ENCODE measurements at places on chromosomes 11 and 22.

DNA sequence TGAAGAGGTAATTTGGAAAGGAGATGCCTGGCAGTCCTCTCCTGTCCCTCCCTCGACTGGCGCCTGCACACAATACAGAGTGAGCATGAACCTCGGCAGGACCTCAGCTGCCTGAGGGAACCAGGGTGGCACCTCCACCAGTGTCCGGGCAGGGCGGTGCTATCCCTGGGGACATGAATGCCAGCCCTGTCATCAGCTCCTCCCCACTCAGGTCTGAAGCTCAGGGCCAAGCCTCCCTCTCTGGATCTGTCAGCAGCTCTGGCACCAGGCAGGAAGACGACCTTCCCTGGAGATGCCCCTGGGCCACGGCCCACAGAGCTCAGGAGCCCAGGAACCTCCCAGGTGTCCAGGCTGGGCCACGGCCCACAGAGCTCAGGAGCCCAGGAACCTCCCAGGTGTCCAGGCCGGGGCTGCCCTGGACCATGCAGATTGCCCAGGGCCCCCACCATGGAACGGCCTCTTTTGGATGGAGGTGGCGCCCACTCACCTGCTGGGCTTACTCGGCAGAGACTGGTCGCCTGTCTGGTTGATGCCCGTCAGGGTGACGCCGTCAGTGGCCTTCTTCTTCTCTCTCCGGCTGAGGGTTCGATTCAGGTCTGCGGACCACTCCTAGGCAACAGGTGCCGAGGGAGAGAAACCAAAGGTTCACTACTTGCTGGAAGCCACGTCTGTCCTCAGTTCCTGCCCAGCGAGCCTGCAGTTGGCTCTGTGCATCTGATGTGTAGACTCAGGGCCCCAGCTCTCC is 21.7 kb upstream of the ARFGAP3 start:
- no peak for DNase-seq

DNA sequence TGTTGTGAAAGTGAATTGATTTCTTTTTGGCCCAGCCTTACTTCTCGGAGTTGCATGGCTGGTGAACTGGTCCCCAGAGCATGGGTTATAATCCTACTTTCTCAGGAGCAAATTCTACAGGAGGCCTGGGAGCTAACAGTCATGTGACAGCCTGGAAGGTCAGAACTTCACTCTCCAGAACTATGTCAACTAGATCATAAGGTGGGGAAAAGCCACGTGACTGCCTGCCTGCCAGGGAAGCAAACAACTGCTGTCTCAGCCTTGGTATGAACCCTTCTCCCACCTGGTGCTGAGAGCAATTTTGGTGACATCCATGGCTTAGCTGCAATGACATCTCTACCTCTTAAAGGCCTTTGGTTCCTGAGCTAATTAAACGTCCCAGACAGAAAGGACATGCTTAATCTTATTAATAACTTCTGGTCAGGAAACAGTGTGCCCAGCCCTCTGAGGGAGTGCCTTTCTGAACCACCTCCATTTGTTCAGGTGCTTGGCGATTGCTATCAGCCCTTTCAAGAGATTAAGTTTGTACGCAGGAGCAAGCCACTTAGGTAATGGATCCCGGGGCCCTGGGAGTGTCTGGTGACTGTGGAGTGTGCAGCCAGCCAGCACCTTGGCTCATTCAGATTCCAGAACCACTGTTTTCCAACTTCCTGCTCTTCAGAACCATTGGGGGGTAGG is 1.4 kb upstream of the CREB3L1 start:
- DNase-seq = no peak

DNA sequence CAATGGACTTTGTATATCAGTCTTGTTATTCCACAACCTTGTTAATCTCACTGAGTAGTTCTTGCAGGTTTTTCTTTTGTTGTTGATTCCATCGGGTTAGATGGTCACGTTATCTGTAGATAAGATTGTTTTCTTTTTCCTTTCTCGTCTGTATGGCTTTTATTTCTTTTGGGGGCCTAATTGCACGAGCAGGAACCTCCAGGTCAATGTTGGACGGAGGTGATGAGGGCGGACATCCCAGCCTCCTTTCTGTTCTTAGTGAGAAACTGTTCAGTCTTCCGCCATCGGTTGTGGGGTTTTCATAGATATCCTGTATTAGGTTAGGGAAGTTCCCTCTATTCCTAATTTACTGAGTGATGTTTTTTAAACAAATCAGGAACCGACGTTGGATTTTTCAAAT is 4.8 kb upstream of the PRR33 start:
- DNase-seq = no peak

DNA sequence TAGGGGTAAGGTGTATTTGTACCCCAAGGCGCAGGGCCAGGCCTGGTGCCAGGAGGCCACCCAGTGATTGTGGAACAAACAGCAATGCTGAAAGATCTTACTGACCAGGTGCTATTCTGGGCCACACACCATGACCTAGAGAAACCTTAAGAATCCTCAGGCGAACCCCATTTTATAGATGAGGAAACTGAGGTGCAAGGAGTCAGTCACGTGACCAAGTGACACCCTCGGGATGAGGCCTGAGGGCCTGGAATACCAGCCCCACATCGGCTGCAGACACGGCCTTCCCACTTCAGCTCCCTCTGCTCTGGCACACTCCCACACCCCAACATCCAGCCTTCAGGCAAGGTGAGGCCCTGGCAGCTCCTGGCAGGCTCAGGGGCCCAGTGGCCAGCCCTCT is 13.1 kb downstream of the CABP7 start:
- DNase-seq = no peak

- no peak for DNase-seq
Measured at GRCh38 chr22:36252754-36253522, at the start of gene APOL1. TSS of gene APOL1 (plus strand) at chr22:36253133. CDS start at chr22:36254956, 1,823 bp downstream.

- DNase-seq = no peak
Measured at GRCh38 chr11:124724979-124725718, 14.6 kb upstream of the NRGN start.

DNA sequence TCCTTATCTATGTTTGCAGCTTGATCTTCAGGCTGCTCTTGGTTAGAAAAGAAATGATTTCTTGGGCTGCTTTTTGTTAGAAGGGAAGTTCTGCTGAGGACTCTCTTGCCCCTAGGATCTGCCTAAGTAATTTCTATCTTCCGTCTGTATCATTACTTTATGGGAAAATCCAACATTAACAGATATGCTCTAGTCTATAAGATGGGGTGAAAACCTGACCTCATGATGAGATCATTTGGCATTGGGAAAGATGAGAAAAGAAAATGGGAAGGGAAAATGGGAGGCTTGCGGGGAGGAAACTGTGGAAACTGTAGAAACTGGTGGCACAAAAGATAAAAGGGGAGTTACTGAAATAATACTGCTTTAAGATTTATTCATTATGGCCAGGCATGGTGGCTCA is 63.6 kb downstream of the FDX1 start:
- no peak for DNase-seq

DNA sequence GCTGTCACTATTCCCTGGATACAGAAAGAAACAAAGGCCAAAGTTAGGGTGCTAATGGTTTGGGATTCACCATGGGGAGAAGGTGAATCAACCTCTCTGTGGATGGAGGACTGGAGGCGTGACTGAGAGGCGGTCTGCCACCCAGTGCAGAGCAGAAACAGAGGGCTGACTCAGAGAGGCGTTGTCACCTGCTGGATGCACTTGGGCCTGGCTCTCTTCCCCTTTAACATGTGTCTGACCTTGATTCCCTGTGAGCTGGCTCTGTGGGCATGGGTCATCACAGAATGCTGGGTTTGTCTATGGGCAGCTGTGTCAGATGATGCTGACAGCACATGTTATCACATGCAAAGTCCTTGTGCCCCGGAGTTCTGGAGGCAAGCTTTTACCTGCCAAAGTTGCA is 75.9 kb downstream of the LDLRAD3 start:
- DNase-seq = no peak

GRCh38 chr22:49642331-49642730 is 185.3 kb downstream of the BRD1 start:
- DNase-seq = no peak

DNA sequence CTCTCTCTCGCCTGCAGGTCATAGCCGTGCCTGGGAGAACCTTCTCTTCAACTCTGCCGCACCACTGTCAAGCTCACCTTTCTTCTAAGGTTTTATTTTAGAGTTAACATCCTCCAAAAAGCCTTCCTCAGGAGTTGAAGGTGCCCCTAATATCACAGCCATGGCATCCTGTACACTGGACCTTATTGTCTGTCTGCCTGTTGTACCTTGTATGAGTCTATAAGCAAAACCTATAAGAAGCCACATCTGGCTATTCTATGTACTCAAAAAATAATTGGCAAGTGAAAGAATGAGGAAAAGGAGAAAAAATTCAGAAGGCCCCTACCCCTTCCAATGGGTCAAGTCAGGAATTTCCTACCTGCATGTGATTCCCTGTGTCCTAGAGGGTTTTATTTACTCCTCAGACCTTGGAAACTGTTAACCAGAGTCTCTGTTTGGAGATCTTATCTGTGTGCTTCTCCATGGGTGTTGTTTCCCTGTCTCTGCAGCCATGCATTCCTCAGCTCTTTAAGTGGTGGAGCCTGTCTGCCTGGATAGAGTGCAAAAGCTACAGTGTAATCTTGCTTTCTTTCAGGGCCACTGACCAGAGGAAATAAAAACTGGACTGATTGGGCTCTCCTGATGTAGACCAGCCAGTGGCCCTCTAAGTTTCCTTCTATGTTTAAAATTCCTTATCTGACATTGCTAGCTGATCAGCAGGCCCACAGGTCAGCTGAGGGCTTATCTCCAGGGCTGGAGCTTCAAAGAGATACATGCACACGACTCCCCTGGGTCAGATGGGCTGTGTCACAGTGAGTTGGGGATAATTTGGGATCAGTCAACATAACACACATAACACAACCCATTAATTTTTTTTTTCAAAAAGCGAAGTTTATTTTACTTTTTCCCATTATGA is 37.6 kb upstream of the TMEM135 start:
- no peak for DNase-seq

- no peak for DNase-seq
Measured at GRCh38 chr11:1029654-1030053, 6.9 kb downstream of the MUC6 start.

GRCh38 chr11:79055856-79056631 is 384.8 kb downstream of the TENM4 start:
- no peak for DNase-seq

- DNase-seq = no peak
Measured at GRCh38 chr11:3104961-3105790, 48.0 kb upstream of the CARS1 start.

GRCh38 chr11:22703040-22703439 is 36.6 kb downstream of the GAS2 start:
- no peak for DNase-seq

GRCh38 chr11:8243458-8243857 is 20.2 kb downstream of the LMO1 start:
- no peak for DNase-seq

GRCh38 chr11:110069158-110069737 is 23.9 kb upstream of the ZC3H12C start:
- no peak for DNase-seq

DNA sequence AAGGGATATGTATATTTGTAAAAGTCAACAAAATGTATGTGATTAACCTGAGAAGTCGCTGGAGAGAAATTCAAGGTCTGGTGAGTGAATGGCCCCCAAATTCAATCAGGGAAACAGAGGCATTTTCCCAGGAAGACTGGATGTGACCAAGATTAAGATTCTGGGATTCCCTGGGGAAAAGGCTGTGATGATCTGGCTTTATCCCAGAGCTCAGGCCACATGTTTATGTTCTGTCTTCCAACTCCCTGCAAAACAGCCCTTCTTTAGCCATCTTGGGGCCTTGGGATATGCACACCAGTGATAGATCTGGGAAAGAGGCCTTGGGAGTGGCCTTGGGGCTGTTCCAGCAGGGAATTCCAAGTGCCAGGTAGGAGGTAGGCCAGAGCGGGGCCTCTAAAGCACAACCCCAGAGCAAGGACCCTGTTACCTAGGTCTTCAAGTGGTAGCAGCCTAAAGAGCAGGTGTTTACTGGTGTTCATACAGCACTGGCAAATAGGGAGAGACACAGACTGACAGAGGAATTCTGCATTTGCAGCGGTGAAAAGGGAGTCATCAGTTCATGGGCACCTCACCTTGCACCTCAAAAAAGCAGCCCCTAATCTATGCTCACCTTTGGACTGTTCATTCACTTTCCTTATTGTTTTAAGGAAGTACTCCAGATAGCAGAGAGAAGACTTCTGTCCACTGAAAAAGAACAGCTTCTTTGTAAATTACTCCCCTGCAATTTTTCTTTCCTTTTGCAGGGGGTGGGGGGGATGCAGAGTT is 312.4 kb downstream of the BUD13 start:
- no peak for DNase-seq

GRCh38 chr11:29331451-29332010 is 685.3 kb downstream of the KCNA4 start:
- DNase-seq = no peak

GRCh38 chr11:118056806-118057205 is 20.1 kb upstream of the TMPRSS4 start:
- DNase-seq = no peak

- DNase-seq = no peak
Measured at GRCh38 chr22:46833228-46833627, 70.8 kb downstream of the TBC1D22A start.

DNA sequence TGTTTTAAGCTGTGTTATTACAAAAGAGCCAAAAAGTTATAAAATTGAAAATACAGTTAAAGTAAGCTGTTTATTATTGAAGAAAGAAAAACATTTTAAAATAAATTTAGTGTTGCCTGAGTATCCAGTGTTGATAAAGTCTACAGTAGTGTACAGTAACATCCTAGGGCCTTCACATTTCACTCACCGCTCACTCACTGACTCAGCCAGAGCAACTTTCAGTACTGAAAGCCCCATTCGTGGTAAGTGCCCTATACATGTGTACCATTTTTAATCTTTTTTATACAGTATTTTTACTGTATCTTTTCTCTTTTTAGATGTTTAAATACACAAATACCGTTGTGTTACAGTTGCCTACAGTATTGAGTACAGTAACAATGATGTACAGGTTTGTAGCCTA is 35.0 kb downstream of the POLD3 start:
- DNase-seq = no peak

DNA sequence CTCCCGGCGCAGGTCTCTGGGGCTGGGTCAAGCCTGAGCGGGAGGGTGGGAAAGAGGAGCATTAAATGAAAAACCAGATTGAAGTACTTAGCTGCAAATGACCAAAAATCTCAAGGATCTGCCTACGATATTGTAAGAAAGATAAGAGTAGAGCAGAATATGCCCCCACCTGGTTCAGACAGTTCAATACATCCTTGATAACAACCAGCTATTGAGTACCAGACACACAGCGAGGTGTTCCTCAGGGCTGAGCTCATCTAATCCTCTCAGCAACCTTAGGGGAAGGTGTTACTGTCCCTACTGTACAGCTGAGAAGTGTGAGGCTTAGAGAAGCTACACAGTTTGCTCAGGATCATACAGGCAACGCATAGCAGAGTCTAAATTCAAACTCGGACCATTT is 27.4 kb upstream of the HMGXB4 start:
- no peak for DNase-seq

DNA sequence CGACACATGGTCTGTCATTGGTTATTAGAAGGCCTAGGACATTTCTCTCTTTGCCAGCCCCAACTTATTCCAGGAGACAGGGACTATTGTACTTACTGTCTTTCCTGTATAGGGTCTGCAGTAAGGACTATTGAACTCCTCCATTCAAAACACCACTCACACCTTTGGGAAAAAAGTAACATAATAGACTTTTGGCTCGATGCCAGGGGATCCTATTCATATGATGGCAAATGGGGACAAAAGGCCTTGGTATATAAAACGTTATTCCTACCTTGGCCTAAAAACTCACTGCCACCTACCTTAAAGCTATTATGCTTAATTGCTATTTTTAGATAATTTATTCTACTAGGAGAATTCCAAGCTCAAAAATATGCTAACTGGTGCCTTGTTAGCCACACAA is 6.3 kb upstream of the NDUFC2 start:
- DNase-seq = no peak

All from GM12892 (cell line).